ENCODE measurements at places on chromosomes 3 and 15.

DNA sequence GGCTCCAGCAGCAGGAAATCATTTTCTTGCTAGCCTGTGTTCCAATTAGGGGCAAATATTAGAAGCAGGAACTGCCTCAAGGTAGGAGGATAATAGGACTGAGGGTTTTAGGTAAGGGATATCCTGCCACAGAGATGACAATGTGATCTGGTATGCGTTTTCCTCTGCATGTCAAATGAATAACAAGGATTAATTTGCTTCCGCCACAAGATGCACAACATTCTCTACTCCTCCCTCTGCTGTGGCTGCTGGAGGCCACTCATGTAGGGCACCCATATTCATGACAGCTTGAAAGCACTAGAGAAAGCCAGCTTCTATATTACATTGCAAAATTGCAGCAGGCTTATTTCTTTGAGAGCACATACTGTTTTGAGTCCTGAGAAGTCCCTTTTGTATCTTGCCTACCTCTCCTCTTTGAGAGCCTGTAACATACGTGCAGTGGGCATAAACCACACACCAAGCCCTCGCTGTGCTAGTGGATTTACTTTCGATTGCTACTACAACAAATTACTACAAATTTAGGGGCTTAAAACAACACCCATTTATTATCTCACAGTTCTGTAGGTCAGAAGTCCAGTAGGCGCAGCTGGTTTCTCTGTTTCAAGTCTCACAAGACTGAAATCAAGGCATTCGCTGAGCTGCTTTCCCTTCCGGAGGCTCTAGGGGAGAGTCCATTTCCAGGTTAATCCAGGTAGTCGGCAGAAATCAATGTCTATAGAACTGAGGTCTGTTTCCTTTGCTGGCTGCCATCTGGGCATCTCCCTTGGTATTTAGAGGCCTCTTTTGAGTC is 5.9 kb upstream of the CD47 start:
- DNase-seq = no peak

- DNase-seq = peak; percentile 70
Observed at GRCh38 chr3:141306922-141307321, 61.4 kb upstream of the ZBTB38 start.

DNA sequence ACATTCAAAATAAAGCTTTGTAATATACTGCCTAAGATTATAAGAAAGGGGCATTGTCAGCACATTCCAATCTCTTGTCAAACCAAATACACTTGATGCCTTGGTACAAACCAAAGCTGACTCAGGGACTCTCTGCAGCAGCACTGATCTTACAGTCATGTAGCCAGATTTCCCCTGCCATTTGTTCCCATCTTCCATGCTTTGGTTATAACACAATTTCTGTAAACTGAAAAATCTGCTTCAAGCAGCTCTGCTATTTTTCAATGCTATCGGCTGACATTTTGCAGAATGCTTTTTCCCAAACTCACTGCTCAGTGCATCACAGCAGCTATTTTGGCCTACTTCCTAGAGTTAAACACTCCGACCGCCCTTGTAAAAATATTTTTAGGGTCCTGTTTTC is 18.2 kb downstream of the PLOD2 start:
- DNase-seq = no peak

DNA sequence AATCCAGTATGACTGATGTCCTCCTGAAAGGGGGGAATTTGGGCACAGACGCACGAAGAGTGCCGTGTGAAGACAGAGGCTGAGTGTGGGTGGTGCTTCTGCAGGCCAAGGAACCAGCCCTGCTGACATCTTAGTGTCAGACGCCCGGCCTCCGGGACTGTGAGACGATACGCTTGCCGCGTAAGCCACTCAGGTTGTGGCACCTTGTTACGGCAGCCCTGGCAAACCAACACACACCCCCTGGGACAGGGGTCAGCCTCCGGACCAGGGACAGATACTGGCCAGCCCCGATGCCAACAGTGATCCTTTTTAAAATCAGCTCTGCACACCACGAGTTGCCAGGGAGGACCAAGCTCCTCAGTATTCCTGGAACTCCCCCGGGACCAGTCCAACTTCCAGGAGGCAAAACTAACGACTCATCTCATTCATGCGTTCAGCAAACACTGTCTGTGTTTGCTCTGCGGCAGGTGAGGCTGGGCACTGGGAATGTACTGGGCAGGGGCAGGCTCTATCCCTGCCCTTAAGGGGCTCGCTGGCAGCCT is 21.2 kb upstream of the PIGZ start:
- no peak for DNase-seq

GRCh38 chr3:113105966-113106660 is 105.2 kb upstream of the BOC start:
- DNase-seq = no peak
